ENCODE measurements at places on chromosomes 3 and 15.

- no peak for DNase-seq
These were observed 266.2 kb upstream of the ROPN1 start for GRCh38 chr3:124258057-124258500.

- DNase-seq, result no peak
These were observed 147.3 kb upstream of the DPH6 start for GRCh38 chr15:35693286-35693685.

DNA sequence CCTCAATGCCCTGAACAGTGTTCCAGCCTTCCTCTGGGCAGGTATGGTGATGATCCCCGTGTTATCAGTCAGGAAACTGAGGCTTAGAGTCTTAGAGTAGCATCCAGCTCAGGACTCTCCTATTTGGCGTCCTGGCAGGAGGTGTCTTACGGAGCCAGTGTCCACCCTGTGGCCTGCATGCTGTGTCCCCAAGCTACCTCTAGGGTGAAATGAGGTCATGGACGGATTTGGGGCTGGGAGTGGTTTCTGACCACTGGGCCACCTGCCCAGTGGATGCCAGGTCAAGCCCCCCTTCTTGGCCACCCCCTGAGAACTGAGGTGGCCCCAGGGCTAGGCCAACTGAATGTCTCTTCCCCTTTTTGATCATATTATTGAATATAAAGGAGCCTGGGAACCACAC is 27.2 kb upstream of the SLC6A6 start:
- no peak for DNase-seq

GRCh38 chr3:25473246-25473645 is 45.2 kb downstream of the RARB start:
- DNase-seq, result no peak

DNA sequence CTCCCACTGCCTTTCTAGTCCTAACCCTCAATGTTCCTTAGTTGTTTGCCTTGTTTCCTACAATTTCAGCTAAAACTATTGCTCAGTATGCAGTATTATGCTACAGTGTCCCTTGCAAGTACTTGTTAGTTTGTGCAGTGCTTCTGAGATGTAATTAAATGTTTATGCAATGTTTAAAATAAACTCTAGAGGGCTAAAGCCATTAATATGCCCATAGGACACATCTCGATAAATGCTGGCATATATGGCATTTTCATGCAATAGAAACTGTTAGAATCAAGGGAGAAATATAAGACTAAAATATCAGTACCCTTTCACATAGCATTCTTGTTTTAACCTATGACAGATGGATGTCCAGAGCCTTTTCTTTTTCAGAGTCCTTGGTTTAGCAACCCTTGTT is 59.8 kb upstream of the ACKR4 start:
- DNase-seq, result no peak

Measured in activated CD4-positive, alpha-beta T cell treated with anti-CD3 and anti-CD28 coated beads for 4 hours (primary cell).